ENCODE measurements at places on chromosomes 1 and 21.

DNA sequence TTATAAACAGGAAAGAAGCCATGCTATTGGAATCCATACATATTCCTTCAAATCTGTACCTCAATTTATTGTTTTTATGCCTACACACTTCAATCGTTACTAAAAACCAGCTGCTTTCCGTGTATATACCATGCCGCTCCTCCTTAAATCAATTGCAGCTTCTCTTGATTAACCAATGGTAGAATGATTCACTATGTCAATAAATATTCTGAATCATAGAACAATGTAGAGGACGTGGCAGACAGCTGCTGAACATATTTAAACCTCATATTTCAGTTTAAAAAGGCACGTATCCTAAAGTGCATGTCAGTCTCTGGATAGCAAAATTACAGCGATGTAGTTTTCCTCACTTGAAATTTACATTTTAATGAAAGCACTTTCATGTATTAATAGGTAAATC is 100.4 kb downstream of the MRPL39 start:
- peak; percentile 21 for DNase-seq

- no peak for DNase-seq
Observed at GRCh38 chr1:66367369-66367768, 166.6 kb upstream of the SGIP1 start.

- peak; percentile 82 for DNase-seq
Observed at GRCh38 chr21:37829447-37829846, 86.8 kb downstream of the KCNJ6 start.

GRCh38 chr1:245923215-245923614 is 583.9 kb downstream of the SMYD3 start:
- no peak for DNase-seq

DNA sequence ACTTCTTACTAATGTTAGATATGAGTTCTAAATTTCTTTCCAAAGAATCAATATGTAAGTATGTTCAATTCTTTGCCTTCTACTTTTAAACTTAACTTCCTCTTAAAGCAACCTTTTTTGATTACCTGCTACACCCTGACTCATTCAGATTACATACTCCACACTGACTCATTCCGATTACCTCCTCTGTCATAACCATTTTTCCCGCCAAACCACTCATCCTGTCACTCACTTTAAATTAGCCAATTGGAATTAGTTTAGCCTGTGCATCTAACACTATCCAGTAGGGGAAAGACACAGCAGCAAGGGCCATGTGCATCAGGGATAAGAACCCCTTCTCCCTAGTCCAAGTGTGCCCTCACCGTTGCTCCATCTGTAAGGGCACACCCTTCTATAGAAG is 815.5 kb downstream of the BRINP3 start:
- peak; percentile 61 for DNase-seq

DNA sequence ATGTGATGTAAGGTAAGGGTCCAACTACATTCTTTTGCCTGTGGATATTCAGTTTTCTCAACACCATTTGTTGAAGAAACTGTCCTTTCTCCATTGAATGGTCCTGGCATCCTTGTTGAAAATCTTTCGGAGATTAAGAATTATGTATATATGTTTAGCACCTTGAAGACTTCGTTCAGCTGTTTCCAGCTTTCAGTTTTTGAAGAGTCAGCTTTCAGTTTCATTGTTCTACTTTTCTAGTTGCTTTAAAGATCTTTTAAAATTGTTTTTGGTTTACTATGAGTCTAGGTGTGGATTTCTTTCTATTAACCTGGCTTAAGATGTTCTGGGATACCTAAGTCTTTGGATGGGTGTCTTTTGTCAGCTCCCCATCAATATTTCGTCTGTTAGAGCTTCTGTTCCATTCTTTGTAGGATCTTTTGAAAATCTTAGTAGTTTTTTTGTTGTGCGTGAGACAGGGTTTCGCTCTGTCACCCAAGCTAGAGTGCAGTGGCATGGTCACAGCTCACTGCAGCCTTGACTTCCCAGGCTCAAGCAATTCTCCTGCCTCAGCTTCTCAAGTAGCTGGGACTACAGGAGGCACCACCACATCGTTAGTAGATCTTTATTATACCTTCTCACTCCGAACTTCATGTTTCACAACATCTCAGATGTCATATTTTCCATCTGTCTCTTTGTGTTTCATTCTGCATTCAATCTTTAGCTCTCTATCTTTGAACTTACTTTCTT is 353.5 kb upstream of the B3GALT2 start:
- no peak for DNase-seq

GRCh38 chr1:29397981-29398380 is 161.7 kb downstream of the PTPRU start:
- DNase-seq = no peak

DNA sequence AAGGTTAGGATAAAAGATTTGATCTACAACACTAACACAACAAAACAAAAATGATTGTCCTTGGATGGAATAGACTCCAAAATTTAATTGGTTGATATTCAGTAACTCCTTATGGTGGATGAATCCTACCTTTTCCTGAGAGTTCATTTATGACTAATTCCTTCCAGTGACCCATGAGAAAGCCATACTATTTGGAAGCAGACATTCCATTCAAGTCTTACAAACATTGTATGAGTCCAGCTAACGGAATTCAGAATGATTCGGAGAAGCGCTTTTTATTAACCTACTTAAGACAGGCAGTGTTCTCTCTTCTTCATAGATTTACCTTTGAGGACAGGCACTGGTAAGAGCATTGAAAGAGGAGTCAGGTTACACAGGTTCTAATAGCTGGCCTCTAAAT is 155.6 kb upstream of the ZNF648 start:
- peak; percentile 82 for DNase-seq

DNA sequence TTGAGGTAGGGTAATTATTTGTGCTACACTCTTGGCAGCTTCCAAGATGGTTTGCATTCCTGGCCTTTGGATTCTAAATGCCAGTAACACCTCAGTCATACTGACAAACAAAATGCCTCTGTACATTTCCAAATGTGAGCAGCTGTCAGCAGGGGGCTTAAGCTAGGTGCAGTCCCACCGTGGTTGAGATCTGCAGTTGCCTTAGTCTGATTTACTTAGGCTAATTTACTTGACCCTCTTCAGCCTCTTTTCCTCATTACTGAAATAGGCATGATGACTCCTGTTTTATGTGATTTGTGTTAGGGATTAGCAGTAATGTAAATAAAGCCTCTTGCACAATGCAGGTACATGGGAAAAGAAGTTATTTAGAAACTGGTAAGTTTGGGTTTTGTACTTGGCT is 13.5 kb upstream of the SPATA1 start:
- no peak for DNase-seq

DNA sequence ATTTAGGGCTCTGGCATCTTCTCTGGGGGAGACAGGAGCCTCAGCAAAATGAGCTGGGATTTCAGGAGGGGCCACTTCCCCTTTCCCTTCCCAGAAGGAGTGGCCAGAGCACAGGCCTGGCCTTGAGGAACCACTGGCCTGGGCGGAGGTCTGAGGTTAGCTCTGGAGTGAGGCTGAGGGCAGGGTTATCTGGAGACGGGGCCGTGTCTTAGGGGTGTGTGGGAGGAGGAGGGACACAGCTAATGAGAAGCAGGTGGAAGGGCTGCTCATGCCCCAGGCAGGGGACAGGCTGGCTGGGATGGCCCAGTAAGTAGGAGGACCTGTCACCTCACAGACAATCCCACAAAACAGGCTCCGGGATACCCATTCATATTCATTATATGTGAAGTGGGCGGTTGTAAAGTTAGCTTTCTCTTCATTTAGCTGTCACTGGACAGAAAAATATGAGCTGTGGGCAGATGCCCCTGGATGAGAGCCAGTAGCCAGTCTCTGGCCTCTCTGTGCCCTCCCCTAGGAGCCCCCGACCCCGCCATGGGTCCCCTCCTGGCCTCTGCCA is 12.4 kb downstream of the ALX3 start:
- DNase-seq = no peak
